ENCODE measurements at places on chromosomes 11 and 22.

- no peak for DNase-seq
Measured at GRCh38 chr11:108364159-108364558, 103.2 kb downstream of the C11orf65 start.

GRCh38 chr11:133191931-133192330 lies 340.4 kb downstream of the OPCML start:
- no peak for DNase-seq

DNA sequence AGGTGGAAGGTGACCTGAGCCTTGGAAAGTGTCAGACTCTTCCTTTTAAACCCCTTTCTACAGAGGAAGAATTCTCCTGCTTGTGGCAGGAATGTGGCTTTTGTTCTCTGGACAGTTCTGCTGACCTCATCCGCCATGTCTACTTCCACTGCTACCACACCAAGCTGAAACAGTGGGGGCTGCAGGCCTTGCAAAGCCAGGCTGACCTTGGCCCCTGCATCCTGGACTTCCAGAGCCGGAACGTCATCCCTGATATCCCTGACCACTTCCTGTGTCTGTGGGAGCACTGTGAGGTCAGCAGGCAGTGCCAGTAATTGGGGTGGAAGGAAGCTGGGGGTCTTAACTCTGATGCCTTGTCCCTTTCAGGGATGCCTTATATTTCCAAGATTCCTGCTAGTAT lies 9.3 kb downstream of the HINFP start:
- peak; percentile 69 for DNase-seq

DNA sequence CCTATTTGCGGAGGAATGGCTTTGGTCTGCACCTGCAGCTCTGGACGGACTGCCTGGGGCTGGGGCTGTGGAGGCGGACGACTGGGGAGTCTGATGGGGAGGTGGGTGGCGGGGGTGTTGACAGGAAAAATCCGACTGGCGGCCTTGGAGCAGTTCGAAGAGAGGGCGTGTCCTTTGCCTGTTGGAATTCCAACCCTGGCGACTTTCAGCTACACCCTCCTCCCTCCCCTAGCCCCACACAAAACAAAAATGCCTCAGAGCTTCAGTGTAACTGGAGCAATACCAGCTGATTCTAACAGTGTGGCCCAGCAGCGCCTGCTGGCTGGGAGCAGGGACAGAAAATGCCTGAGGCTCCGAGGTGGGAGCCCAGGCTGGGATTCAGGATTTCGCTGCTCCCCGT lies 85.4 kb downstream of the ATXN10 start:
- no peak for DNase-seq

- DNase-seq, result no peak
Measured at GRCh38 chr11:87394924-87395323, 357.2 kb downstream of the TMEM135 start.

GRCh38 chr11:32437495-32438345 lies 2.4 kb upstream of the WT1 start:
- no peak for DNase-seq

DNA sequence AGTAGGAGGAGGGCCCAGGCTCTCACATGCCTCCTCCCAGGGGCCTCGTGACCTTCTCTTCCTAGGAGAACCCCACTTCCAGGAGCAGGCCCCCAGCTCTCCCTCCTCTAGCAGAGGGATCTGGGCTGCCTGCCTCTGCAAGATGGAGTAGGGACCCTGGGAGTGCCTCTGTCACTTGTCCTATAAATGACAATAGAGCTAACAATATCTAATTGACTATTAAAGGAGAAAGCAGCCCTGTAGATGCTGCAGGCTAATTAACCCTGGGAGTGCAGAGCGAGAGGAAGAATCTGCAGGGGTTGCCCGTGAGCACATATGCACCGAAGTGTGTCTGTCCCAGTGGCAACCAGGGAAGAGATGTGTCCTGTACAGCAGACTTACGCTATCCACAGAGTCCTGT lies 184.4 kb downstream of the GRIK4 start:
- DNase-seq, result no peak

DNA sequence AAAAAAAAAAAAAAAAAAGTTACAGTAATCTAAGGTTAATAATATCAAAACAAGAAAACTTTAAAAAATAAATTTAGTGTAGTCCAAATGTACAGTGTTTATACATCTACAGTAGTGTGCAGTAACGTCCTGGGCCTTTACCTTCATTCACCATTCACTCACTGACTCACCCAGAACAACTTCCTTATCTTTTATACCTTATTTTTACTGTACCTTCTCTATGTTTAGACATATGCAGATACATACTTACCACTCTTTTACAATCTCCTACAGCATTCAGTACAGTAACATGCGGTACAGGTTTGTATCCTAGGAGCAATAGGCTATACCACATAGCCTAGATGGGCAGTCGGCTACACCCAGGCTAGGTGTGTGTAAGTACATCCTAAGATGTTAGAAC lies 38.5 kb downstream of the TCF20 start:
- no peak for DNase-seq

DNA sequence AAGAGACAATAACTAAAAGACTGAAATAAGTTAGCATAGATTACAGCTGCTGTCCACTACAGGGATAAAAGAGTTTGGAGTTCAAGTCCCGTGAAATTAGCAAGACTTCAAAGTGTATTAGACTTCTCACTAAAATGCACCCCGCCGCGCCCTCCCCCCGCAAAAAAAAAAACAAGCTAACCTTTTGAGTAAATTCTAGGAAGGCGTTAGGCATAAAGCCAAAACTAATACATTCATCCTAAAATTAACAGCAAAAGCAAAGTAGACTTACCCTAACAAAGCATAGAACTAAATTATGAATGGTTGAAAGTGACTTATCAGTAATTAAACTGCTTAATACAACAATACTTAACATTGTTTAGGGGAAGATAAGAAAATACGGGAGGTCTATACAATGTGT lies 581.0 kb upstream of the CHORDC1 start:
- DNase-seq, result no peak

- no peak for DNase-seq
Measured at GRCh38 chr11:4782454-4782853, 12.7 kb upstream of the OR51F1 start.

GRCh38 chr11:80414181-80415165 lies 973.6 kb upstream of the TENM4 start:
- peak; percentile 47 for DNase-seq

GRCh38 chr22:49324527-49325491 lies 502.9 kb downstream of the BRD1 start:
- no peak for DNase-seq

- peak; percentile 40 for DNase-seq
Measured at GRCh38 chr11:82854242-82854641, 46.0 kb downstream of the PRCP start.

GRCh38 chr11:116864531-116864930 lies 27.1 kb upstream of the APOA1 start:
- DNase-seq, result no peak

GRCh38 chr11:6660712-6661111 lies 5.1 kb upstream of the DCHS1 start:
- no peak for DNase-seq

- no peak for DNase-seq
Measured at GRCh38 chr11:3159296-3160190, 5.6 kb downstream of the OSBPL5 start.

DNA sequence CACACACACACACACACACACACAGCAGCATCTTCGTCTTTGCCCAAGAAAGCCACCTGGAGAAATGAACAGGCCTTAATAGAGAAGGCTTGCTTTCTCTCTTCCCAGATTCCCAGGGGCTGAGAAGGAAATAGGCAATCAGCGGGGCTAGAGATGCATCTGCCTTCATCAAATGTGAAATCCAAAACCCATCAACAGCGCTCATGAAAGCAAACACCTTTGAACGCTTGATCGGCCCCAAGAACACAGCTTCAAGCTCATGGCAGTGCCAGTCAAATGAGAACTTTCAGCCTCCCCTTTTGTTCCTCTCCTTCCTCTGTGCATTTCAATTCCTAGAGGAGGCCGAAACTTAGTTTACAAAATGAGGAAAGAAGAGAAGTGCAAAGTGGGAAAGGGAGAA lies 122.7 kb downstream of the EFCAB6 start:
- no peak for DNase-seq

- peak; percentile 37 for DNase-seq
Measured at GRCh38 chr11:10323793-10324170, 18.9 kb downstream of the ADM start.

DNA sequence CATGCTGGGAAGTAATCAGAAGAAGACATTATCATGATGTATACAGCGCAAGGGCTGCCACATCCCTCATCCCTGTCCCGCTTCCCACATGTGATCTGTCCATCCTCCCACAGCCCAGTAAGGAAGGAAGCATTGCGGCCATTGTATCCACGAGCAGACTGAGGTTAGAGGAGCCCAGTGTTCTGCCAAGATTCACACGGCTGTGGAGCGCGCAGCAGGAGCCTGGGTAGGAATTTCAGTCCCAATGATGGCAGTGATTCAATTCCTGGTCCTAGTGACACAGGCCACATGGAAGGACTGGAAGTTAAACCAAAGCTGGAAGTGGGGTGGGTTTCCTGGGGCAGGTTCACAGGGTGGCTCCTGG lies 89.2 kb downstream of the RTL6 start:
- DNase-seq, result no peak

- DNase-seq, result no peak
Measured at GRCh38 chr11:40227730-40228129, 1231.7 kb downstream of the LRRC4C start.

- no peak for DNase-seq
Measured at GRCh38 chr11:103484545-103484944, 375.3 kb downstream of the DYNC2H1 start.

- no peak for DNase-seq
Measured at GRCh38 chr22:36243986-36244385, 4.7 kb upstream of the APOL2 start.

- no peak for DNase-seq
Measured at GRCh38 chr22:40056559-40056958, 61.8 kb downstream of the FAM83F start.

DNA sequence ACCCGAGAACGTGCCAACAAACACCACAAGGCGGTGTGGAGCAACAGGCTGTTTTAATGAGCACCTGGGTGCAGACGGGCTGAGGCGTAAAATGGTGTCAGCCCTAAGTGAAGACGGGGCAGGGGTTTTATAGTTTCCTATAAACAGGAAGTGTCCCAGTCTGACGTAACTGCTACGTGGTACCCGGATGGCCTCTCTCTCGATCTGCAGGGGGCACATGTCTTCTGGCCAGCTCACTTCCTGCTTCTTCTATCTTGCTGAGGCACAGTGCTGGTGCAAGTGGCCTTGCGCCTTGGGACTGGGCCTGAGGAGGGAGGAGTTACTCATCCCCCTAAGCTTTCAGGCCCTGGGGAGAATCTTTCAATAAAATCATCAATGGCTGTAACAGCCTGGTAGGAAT lies 20.9 kb downstream of the OOSP3 start:
- DNase-seq, result no peak

- DNase-seq, result no peak
Measured at GRCh38 chr11:129282634-129283033, 90.5 kb upstream of the ARHGAP32 start.

DNA sequence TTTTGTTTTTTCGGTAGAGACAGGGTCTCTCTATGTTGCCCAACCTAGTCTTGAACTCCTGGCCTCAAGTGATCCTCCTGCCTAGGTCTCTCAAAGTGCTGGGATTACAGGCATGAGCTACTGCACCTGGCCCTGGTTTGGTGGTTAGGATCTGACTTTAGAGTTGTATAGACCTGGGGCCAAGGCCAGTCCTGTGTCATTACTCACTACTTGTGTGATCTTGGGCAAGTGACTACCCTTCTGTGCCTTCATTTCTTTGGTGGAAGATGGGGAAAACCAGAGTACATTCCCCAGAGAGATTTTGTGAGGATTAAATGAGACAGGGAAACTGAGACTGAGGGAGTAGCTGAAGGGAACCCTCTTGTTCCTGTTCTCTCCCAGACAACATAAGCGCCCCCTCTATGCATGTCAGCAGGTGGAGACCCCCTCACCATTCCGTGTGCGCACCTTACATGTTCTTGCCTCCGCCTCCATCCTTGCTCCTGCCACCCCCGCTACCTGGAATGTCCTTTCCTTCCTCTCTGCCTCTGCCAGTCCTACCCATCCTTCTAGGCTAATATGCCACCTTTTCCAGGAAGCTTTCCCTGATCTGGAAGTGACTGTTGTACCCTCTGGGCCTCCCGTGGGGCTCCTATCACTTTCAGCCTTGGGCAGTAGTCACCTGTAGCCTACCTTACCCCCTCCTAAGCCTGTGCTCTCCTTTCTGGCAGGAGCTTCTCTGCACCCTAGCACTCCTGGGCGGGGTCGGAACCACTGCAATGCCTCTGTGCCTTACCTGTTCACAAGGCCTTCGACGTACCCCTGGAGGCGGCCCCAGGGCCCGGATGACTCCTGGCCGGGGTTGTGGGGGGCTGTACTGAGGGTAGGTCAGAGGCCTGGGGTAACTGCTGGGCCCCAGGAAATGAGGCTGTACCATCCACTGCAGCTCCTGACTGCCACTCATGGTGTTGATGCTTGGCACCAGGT lies 3.9 kb downstream of the FOSL1 start:
- no peak for DNase-seq

DNA sequence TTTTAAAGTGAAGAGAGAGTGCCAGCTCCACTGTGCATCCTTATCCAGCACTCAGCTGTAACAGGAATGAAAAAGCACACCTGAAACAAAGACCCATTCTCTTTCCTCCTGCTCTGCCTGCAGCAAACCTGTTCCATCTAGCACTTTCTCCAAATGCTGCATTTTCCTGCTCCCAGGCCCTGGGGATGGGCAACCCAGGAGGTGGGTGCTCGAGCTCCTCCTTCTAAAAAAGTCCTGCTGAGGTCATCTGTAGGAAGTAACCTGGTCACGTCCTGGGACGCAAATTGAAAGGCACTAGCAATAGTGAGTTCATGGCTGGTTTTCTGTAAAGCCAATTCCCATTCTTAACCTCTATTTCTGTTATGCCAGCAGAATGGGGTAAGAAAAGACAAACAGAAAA lies 173.7 kb downstream of the MAML2 start:
- peak; percentile 42 for DNase-seq

DNA sequence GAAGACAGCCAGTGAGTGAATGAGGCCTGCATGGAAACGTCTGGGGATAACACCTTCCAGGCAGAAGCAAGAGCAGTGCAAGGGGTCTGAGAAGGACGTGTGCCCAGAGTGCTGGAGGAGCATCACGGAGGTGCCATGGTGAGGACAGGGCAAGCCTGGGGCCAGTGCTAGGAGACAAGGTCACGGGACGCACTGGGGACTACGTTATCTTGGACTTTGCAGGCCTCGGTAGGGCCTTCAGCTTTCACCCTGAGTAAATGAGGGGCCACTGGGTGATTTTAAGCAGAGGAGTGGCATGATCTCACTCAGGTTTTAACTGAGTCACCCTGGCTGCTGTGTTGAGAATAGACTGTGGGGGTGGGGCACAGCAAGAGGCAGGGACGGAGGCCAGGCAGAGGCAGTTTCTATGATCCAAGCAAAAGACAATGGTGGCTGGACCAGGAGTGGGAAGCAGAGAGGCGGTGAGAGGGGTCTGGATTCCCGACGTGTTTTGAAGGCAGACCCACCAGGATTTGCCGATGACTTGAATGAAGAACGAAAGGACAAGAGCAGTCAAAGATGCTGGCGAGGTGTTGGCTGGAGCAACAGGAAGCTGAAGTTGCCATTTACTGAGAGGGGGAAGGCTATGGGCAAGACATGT lies 102.7 kb upstream of the PARVA start:
- DNase-seq, result no peak
